ENCODE measurements at places on chromosomes 7 and 10.

DNA sequence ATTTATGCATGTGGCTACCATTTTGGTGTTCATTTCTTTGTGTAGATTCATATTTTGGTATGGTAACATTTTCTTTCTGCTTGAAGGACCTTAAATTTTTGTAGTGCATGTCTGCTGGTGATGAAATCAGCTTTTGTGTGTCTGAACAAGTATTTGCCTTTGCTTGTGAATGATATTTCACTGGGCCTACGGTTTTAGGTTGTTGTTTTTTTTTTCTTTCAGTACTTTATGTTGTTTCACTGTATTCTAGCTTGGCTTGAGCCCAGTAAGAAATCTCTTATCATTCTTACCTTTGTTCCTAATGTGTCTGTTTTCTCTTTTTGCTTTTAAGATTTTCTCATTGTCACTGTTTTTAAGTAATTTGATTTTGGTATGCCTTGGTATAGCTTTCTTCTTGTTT is 31.9 kb downstream of the SAMD8 start:
- no peak for DNase-seq

DNA sequence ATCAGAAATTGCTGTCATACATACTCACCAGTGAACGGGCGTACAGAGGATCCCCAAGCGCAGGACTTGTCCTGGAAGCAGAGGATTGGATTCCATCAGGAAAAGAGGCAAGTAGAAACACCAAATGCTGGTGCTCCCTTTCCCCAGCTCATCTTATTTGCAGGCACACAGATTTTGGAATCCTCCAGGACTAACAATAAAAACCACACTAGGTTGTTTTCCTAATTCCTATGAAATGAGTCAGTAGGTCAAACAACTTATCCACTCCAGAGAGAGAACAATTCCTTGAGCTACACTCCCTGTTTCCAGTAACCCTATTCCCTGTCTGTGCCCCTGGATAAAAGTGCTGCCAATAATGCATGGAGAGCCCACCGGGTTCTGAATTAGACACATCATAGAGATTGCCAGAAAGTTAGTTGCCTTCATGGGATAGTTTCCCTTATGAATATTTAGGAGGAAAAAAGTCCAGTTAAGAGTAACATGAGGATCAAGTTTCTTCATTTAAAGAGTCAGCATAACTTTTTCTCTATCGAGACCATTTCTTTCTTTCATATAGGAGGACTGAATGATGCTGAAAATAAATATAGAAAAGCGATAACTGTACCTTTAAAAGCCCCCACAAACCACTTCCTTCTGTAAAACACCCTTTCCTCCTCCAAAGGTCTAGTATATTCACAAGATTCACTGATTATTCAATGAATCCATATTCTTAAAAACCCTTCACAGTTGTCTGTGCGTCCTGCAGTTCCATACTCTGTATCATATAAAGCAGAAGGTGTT is 178.3 kb upstream of the KLF14 start:
- no peak for DNase-seq

DNA sequence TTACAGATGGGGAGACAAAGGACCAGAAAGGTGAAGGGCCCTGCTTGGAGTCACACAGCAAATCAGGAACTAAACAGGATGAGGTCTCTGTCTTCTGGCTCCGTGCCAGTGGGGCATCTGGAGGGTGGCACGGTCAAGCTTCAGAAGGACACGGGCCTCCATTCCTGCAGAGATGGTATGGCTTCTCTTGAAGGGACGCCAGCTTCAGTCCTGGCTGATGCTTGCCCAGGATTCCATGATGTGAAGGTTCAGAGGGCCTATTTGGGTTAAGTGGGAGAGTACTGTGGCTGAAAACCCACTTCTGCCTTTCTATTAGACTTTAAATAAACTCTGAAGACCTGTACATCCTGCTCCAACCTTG is 6.1 kb downstream of the RAMP3 start:
- no peak for DNase-seq

DNA sequence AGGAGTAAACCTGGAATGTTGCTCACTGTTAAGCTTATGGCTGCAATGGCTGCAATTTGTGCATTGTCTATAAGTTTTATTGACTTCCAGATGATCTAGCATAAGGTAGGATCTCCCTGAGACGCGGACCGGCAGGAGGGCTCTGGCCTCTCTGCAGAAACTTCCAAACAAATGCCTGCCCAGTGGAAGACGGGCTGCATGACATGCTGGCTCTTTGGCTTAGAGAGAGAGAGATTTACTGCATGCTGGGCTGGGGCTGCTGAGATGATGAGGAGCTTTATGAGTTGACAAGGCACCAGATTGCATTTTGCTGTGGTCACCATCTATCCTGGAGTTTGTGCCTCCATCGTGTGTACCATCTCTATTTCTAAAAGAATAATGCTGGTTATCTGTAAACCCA is 193.2 kb downstream of the GALNT17 start:
- no peak for DNase-seq

DNA sequence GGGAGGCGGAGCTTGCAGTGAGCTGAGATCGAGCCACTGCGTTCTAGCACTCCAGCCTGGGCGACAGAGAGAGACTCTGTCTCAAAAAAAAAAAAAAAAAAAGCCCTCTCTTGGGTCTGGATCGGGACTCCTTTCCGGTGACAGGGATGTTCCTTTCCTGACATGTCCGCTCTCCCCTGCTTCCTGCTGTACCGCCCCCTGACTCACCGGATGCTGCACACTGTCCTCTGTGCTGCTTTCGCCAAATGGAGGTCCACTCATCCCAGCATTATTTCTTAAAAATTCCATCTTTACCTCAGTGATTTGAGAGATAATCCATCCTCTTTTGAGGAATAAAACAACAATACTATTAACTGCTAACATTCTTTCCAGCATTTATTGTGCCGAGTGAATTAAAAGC is 113.8 kb upstream of the EEPD1 start:
- DNase-seq = no peak

GRCh38 chr7:121761399-121761798 is 111.6 kb upstream of the PTPRZ1 start:
- no peak for DNase-seq

DNA sequence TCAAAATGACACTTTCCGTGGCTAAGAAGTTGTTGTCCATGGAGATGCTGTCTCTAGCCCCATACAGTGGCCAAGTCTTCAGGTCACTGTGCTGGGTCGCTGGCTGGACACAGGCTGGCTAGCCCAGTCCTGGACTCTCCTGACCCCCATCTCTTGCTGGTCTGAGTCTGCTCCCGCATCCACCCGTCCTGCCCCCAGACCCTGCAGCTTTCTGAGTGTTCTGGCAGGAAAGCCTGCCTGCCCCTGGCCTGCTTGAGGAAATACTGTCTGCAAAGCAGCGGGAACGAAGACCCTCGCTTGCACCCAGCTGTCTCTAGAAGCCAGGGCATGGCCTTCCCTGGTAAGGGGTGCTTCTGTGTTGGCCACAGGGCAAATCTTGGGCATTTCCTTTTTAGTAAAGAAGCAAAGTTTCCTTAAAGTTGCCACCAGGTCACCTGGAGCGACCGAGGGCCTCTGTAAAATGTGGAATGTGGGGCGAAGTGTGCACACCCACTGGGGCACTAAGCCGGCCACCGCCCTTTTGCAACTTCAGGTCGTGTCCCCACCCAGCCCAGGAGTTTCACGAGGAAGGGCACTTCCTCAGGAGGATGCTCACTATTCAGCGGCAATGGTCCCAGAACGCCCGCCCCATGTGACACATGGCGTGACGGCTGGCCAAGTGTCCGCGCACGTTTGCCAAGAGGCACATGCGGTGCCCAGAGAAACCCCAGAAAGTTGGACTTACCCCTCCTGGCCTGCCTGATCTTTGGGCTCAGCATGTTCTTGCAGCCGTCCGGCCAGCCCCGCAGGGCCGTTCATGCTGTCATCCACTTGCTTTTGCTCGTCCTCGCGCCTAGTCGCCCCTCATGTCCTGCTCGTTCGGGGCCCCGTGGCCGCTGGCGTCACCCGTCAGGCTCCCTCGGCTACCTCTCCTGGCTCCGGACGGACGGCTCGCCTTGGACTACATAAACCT is 558 bp downstream of the ARHGAP22 start:
- DNase-seq = no peak

DNA sequence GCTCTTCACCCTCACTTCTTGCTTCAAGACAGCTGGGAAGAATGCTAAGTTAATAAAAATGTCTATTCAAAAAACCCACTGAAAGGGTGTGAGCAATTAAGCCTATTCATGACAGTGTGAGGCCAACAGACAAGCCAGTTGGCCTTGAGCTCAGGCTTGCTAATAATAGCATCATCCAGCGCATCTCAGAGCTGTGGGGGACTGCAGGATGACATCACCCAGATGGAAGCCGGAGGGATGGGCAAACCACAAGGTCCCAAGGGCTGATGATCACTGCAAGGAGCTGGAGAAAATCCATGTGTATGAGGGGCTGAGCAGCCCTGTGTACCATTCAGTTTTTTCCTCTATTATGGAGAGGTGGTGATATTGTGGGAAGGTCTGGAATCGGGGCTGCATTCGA is 770.4 kb downstream of the TNS3 start:
- no peak for DNase-seq

DNA sequence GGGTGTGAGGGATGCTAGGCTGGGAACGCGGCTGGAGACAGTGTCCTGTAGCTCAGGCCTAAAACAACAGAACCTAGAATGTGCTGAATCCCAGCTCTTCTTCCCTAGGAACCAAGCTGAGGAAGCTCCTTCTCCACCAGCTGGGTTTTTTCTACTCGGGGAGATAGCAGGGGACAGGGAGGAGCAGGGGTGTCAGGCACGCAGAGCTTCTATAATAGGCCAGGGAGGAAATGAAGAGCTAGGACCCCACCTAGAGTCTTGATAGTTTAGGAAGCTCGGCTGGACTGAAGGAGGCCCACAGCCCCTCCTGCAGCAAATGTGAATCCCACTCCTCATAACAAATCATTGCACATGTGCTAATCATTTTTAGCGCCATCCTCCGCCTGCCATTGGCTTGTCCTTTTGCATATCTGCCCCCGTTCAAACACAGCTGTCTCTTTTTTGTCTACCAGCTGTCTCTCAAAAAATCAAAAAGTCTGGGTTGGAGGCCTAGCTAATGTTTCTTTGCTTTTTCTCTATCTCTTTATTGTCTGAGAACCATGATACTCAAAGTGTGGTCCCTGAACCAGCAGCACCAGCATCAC is 24.1 kb upstream of the FAM180A start:
- no peak for DNase-seq
